ENCODE measurements at places on chromosomes 13 and 19.

- DNase-seq, result no peak
These were observed 17.8 kb downstream of the GPR12 start for GRCh38 chr13:26742691-26743358.

- DNase-seq, result no peak
These were observed 16.5 kb downstream of the SIGLEC7 start for GRCh38 chr19:51158474-51159129.

- DNase-seq, result peak; percentile 72
These were observed 667 bp upstream of the ZNF790 start for GRCh38 chr19:36838784-36839324.

DNA sequence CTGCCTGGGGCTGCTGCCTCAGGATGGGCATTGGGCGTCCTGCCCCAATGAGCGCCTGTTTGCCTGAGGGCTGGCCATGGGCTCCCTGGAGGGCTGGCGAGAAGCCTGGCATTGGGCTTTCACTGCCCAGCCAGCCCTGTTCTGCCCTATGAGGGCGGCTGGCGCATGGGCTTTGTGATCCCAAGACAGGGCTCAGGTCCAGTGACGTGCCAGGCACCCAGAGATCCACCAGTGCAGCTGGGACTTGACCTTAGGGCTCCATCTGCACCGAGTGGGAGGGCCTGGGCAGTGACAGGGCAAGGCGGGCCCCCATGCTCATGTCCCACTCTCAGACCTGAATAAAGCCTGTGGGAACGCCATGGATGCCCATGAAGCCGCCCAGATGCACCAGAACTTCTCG is 34.3 kb downstream of the MAU2 start:
- no peak for DNase-seq

DNA sequence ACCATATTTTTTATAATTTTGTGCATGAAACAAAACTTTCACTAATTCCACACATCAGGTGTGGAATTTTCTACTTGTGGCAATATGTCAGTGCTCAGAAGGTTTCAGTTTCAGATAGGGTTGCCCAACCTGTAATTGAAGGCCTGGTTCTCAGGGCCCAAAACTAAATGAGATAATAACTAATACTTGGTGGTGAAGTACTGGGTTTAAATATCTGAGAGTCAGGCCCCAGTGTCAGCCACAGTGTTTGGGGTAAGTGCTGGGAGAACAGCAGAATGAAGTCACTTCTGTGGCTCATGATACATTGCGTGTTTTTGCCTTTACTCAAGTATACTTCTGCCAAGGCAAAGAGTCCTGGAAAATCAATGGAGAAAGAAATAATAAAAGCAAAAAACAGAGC is 5.6 kb downstream of the SAFB start:
- no peak for DNase-seq

- no peak for DNase-seq
These were observed 49.3 kb upstream of the EEF1AKMT1 start for GRCh38 chr13:20823071-20823470.

GRCh38 chr13:109567315-109567714 is 219.1 kb downstream of the IRS2 start:
- no peak for DNase-seq

GRCh38 chr13:37094840-37095239 is 10.6 kb downstream of the CSNK1A1L start:
- DNase-seq, result no peak

GRCh38 chr13:97474349-97474980 is 40.5 kb downstream of the RAP2A start:
- no peak for DNase-seq

- DNase-seq, result no peak
These were observed 30.5 kb upstream of the TUBGCP3 start for GRCh38 chr13:112618501-112618900.

DNA sequence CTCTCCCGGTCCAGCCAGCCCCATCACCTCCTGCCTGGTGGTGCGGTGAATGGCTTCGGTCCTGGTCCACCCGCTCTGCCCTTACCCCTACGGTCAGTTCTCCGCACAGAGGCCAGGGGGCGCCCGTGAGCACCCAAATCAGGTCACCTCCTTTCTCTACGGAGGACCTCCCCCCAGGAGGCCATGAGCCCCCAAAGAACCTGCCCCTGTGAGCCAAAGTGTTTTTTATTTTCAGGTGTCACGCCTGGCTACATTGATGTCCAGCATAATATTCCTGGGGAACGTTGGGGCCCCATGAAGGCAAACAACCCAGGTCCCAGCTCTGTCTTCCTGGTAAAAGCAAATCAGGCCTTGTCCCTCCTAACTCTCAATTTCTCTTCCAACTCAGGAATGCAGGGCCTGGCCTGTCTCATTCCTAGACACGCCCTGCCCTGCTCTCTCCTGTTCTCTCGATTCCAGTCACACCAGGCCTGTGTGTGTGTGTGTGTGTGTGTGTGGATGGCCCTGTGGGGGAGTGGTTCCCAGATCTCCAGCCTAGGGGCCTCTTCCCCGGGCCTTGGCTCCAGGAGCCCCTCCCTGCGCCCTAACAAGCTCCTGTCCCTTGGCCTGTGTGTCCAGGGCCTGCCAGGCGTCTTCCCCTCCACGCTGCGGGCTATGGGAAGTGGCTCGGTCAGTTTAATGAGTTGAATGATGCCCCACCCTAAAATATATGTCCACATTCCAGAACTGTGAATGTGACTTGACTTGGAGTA is 9.7 kb upstream of the GIPC1 start:
- peak; percentile 92 for DNase-seq

DNA sequence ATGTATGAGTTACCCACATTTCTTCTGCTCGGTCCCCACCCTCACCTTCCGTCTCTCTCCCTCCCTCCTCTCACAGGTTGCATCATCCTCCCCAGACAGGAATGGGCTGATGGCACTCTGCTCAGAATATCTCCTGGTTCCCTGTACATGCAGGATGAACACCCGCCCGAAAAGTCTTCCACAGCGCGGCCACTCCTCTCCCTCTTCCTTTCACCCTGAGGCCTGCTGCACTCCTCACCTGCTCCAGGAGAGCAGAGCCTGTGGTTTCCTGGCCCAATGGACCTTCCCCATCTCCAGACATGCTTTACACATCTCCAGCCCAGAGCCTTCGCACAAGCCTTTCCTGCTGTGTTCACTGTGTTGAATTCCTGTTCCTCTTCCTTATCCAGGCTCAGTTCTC is 40.9 kb downstream of the GSX1 start:
- no peak for DNase-seq

DNA sequence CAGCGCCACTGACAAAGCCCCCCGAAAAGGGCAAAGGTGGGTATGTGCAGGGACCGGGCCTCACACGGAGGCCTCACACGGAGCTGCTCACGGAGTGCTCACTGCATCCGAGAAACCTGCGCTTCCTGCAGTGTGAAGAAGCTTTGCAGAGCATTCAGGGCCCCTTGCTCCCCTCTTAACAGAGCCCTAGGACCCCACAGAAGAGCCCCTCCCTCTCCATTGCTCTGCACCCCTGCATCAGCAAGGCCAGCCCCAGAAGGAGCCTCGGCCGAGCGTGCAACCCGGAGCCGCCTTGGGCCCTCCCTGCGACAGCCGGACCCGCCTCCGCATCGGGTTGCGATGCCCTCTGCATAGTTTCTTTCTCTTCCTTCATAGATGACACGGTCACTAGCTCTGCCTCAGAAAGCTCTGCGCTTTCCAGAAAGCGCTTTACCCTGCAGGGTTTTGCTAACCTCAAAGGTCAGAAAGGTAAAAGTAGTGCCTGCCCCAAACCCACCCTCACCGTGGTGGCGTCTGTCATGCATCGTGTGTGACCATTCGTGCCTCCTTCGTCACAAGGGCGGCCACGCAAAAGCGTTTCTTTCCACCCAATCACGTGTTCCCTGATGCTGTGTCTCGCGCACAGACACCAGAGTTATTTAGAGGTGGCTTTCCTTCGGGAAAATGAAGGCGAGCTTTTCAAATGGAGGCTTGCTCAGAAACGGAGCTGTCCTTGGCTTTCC is 15.7 kb upstream of the F7 start:
- peak; percentile 32 for DNase-seq

GRCh38 chr19:6362027-6362350 is 658 bp downstream of the CLPP start:
- DNase-seq, result no peak

- no peak for DNase-seq
These were observed 77.3 kb downstream of the ZNF486 start for GRCh38 chr19:20244356-20244755.

DNA sequence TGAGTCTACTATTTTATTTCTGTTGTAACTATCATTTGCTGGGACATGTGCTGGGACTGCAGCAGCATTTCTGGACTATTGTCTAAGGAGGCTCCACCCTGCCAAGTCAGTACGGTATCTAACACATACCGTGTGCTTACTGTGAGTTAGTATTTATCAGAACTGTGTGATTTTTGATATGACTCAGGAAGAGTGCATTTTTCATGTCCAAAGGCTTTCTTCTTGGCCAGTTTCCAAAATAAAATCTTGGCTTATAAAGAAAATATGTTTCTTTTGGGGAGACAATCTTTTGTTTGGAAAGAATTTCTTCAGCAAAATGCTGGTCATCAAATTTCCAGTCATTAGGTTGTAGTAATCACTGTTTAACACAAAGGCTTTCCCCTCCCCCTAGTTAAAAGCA is 11.6 kb downstream of the PARP4 start:
- DNase-seq, result no peak

- DNase-seq, result no peak
These were observed 113.0 kb downstream of the SLC7A1 start for GRCh38 chr13:29482504-29482903.

- no peak for DNase-seq
These were observed 97.2 kb downstream of the WTIP start for GRCh38 chr19:34578751-34579150.

GRCh38 chr13:24911133-24911908 is 147.4 kb downstream of the RNF17 start:
- no peak for DNase-seq

DNA sequence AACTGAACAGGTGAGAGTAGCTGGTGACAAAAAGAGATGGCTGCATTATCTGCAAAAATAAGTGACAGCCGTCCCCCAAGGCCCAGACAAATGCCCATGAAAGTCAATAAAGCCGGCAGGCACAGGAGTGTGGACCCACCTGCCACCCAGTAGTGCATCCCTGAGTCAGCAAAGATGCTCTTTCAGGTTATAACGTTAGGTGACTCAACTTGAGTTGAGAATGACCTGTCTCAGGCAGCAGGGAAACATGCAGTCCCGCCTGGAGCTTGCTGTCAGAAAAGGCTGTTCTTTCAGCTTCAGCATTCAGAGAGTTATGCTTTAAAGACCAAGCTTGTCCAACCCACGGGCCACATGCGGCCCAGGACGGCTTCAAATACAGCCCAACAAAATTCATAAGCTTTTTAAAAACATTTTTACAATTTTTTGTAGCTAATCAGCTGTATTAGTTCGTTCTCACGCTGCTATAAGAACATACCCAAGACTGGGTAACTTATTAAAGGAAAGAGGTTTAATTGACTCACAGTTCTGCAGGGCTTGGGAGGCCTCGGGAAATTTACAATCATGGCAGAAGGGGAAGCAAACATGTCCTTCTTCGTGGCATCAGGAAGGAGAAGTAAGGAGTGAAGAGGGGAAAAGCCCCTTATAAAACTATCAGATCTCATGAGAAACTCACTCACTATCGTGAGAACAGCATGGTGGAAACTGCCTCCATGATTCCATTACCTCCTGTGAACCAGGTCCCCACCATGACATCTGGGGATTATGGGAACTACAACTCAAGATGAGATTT is 110.4 kb downstream of the RAB20 start:
- DNase-seq, result no peak

GRCh38 chr13:44417446-44417845 is 43.8 kb downstream of the SERP2 start:
- no peak for DNase-seq

DNA sequence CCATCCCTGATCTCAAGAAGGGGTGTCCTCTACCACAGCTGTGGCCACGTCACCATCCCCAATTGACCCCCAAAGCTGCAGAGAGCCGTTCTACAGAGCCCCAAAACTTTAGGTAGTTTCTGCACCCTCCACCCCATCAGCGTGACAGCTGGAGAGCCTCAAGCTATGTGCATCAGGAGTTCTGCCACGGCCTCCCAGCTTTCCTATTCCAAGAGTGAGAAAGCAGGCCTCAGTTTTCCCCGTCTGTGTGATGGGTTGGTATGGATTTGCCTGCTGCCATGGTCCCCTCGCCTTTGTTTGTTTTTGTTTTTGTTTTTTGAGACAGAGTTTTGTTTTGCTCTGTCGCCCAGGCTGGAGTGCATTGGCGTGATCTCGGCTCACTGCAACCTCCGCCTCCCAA is 1.5 kb downstream of the BCL3 start:
- no peak for DNase-seq

- no peak for DNase-seq
These were observed 196.9 kb downstream of the ZIC5 start for GRCh38 chr13:99774644-99775043.

GRCh38 chr13:73547239-73547638 is 488.4 kb downstream of the KLF5 start:
- no peak for DNase-seq

- DNase-seq, result no peak
These were observed 44.5 kb upstream of the PCDH8 start for GRCh38 chr13:52892925-52893324.

DNA sequence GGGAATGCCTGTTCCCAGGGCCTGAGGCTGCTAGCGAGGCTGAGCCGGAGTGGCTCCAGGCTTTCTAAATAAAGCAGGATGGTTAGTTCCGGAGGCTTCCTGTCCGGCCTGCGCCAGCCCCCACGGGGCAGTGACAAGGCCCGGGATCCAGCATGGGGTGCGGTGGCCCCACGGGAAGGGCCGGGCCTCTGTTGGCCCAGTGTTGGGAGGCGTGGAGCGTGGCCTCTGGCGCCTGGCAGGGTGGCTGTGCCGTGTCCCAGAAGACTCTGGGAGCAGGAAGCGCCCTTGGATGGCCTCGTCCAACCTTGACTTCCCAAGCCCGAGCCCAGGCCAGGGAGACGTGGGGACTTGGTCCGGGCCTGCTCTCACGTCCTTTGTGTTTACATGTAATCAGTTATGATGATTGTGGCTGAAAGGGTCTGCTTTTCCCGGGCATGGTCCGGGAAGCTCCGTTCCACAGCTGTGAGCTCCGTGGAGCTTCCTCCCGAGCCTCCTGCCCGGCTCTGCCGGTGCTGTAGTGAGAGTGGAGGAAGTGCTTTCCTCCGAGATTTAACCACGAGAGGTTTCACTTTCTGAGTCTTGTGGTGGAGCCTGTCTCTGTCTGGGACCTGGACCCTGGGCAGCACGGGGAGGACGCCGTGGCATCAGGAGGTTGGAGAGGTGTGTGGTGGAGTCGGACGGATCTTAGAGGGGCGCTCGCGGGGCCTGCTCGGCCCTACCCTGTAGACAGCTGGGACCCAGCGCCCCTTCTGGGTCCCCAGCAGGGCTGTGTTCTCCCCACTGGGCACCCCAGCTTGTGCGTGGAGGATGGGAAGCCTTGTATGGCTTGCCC is 4.6 kb downstream of the GNA11 start:
- DNase-seq, result no peak

DNA sequence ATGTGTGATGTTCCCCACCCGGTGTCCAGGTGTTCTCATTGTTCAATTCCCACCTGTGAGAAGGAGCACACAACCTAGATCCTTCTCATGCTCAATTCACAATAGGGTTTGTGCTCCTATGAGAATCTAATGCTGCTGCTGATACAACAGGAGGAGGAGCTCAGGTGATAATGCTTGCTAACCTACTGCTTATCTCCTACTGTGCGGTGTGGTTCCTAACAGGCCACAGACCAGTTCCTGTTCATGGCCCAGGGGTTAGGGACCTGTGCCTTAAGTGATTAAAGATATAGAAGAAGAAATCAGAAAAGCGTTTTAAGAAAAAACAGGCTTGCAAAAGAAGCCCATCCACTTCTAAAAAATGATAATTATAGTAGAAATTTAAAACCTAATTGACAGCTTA is 17.5 kb downstream of the DLEU7 start:
- no peak for DNase-seq

GRCh38 chr19:37719927-37720265 is 335 bp upstream of the ZNF607 start:
- DNase-seq, result no peak

GRCh38 chr19:45455707-45456499 is 11.9 kb upstream of the FOSB start:
- peak; percentile 98 for DNase-seq
